ENCODE measurements at places on chromosomes 4 and X.

DNA sequence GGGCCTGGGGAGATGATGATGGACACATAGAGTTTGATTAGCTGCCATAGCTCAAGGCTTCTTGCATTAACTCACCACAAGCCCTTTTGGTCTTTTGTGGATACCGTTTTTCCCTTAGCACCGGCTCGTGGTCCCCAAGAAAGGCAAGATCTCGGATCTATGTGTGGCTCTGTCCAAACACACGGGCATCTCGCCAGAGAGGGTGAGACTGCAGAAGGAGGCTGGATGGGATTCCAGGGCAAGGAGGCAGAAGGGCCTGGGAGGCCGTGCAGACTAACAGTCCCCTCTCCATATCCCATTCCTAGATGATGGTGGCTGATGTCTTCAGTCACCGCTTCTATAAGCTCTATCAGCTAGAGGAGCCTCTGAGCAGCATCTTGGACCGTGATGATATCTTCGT, 9.5 kb downstream of the USP11 start:
- DNase-seq, result no peak

DNA sequence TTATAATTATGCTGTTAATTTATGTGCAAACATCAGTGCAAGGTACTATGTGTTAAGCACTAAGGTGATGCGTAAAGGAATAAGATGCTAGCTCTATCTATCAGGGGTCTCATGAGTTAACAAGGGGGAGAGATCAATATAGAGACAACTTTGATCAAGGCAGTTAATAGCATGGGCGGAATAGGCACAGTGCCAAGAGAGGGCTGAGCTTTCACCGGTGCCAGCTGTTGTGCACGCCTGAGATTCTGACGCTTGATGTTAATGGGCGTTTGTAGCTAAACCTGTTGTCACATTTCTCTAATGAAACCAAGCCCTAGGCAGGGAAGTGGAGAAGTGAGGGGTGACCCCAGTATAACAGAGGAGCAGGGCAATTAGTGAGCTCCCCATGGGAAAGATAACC, 86.0 kb upstream of the NMU start:
- no peak for DNase-seq

- DNase-seq, result no peak
These were observed 78.1 kb upstream of the TNIP3 start for GRCh38 chr4:121242188-121242750.

DNA sequence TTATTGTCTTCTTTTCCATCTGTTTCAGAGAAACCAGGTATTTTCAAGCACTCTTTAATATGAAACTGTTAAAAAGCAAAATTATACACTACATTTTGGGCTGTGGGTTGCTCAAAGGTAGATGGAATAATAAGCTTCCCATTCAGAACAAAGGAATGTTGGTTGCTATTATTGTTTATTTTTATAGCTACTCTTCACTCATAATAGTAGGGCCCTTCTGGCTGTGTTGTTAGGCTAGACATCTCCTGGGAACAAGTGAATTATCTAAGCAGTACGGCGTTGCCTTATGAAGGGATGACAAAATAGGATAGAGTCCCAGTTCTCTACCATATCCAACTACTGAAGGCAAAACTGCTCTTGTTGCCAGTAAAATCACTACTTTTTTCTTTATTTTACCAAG, 34.2 kb downstream of the TENM3 start:
- no peak for DNase-seq

Measured in stimulated activated CD8-positive, alpha-beta memory T cell treated with anti-CD3 and anti-CD28 coated beads, Interleukin-12 subunit alpha, Interleukin-12 subunit beta, amount 100 ng/mL, for 4 hours (primary cell).